ENCODE measurements at places on chromosomes 2 and 18.

GRCh38 chr2:130241041-130241707 lies 42.9 kb upstream of the TUBA3E start:
- DNase-seq: no peak

- DNase-seq: no peak
These were observed 762.3 kb upstream of the ID2 start for GRCh38 chr2:7919510-7919909.

- no peak for DNase-seq
These were observed 18.3 kb upstream of the CDC42EP3 start for GRCh38 chr2:37689751-37690150.

- DNase-seq: no peak
These were observed 332.9 kb downstream of the EIPR1 start for GRCh38 chr2:3044587-3045317.

- no peak for DNase-seq
These were observed 10.1 kb upstream of the CCDC138 start for GRCh38 chr2:108776475-108776874.

- DNase-seq: no peak
These were observed 786 bp upstream of the TMEM200C start for GRCh38 chr18:5895876-5896740.

DNA sequence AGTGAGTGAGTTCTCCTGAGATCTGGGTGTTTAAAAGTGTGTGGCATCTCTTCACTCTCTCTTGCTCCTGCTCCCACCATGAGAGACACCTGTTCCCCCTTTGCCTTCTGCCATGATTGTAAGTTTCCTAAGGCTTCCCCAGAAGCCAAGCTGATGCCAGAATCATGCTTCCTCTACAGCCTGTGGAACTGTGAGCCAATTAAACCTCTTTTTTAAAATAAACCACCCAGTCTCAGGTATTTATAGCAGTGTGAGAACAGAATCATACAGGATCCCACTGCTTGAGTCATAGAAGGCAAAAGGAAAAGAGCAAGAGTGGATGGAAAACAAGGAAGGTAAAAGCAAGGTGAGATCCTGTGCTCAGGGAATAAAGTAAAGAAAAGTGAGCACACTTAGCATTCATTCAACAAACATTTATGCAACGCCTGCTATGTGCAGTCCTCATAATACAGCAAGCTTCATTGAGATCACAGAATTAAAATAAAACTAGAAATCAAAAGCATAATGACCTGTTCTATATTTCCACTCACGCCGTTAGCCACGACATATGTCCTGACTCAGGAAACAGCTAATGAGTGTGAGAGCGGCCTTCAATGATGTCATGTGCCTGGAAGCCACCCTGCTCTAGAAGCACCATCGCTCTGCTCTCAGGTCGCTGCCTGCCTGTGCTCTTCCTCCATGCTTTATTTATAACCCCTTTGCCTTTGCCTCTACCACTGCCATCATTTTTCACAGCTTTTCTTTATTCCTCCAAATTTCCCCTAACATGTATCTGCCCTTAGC lies 11.3 kb upstream of the COPS8 start:
- DNase-seq: no peak

- no peak for DNase-seq
These were observed 42.8 kb upstream of the SIGLEC15 start for GRCh38 chr18:45782662-45783061.

- no peak for DNase-seq
These were observed 397.9 kb downstream of the NYAP2 start for GRCh38 chr2:225797394-225797793.

- no peak for DNase-seq
These were observed 1072.0 kb downstream of the CBLN2 start for GRCh38 chr18:71471963-71472725.

DNA sequence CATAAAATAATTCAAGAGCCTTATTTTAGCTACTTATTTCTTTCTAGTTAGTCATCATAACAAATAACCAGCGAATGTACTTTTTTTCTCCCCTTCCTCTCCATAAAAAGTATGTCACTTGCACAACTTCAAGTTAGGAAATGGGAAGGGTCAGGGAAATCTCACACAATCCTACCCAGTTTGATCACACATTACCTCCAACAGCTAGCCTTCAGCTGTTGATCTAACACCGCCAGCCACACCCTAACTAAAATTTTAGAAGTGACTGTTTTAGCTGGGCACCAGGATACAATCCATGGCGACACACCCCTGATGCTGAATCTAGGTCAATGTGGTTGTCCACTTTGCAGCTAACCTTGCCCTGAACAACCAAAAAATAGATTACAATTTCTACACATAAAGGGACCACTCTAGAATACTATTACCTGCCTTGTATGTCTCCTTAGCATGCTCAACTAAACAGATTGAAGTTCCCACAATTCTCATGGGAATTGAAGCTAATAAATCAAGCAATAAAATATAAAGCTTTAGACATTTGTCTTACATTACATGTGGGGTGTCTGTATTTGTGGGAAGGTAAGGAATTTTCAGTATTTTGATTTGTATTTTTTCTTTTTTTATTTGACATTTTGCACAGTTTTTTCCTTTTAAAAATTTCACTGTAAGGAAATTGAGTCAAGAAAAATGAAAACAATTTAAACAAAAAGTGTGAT lies 7.3 kb upstream of the COL3A1 start:
- DNase-seq: no peak

DNA sequence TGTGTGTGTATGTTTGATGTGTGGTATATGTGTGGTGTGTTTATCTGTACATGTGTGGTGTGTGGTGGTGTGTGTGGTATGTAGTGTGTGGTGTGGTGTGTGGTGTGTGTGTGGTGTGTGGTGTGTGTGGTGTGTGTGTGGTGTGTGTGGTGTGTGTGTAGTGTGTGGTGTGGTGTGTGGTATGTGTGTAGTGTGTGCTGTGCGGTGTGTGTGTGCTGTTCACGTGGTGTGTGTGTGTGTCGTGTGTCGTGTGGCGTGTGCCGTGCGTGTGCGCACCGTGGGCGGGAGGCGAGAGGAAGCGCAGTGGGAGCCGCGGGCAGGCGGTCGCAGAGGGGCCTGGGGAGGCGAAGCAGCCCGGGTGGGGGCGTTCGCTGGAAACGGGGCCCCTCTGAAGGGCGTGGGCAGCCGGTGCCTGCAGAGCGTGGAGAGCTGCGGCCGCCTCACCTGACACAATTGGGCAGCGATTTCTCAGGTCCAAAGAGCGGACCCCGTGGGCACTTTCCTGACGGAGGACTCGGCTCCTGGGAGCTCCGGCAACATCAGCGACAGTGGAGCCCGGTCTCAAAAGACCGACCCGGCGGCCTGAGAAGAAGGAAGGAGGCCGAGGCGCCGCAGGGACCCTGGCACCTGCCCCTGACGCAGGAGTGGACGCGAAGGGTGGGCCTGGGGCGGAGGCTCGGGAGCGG lies 741.1 kb upstream of the SALL3 start:
- no peak for DNase-seq

- no peak for DNase-seq
These were observed 31.9 kb downstream of the CAVIN2 start for GRCh38 chr2:191815010-191815409.

GRCh38 chr2:171487803-171488259 lies 34.4 kb upstream of the CYBRD1 start:
- DNase-seq: no peak

- DNase-seq: no peak
These were observed 25.8 kb downstream of the FEZ2 start for GRCh38 chr2:36572054-36572718.

DNA sequence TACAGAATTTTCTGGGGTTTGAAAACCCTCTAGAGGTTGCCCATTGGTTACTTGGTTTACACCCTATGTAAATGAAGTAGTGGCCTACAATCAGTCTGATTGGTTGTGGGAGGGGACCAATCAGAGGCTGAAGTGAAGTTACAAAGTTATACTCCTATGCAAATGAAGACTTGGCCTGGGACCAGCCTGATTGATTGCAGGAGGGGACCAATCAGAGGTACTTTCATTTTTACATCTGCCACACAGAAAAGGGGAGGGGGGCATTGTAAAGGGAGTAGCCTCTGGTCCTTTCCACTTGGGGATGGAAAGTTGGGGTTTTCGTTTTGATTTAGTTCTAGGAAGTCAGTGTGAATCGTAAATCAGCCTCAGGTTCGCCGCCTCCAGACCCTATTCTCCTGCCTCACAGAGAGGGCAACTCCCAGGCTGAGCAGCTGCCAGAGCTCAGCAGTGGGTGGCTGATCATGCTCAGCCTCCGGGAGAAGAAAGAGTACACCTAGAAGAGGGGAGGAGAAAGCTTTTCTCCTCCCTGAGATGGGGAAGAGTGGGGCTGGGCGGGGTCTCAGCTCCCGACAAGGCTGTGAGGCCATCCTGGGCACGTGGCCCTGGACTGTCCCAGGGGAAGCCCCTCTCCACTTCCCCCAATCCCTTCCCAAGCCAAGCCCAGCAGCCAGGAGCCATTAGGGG lies 372.5 kb downstream of the GALR1 start:
- DNase-seq: no peak

DNA sequence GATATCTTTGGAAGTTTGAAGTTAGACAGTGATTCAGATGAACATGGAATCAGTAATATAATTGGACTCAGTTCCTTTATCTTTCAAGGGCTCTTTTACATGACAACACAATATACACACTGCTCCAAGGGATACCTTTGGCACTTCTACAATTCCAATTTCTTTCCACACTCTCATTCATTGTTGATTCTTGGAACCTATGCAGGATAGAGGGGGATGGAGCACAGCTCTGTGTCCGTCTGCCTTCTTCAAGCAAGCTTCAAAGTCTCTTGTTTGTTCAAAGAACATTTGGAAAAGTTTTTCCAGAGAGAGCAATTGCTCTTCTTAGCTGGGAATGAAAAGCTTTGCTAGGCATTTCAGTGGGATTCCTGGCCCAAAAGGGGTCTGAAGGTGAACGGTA lies 276.2 kb upstream of the ZEB2 start:
- DNase-seq: no peak

- DNase-seq: no peak
These were observed 58.7 kb downstream of the ABCG8 start for GRCh38 chr2:43897492-43897891.

DNA sequence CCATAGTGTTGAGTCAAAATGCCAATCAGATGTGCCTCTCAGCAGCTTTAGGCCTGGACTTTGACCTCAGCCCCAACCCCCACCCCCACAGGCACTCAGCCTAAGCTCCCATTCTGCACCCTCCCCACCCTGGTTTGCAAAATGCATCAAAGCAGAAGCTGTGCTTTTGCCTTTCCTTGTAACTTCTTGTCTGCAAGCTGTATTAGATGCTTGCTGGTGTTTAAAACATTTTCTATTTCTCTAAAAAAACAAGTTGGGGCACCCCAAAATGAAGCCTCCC lies 26.6 kb upstream of the STEAP3 start:
- no peak for DNase-seq

GRCh38 chr2:204364860-204365535 lies 180.3 kb upstream of the PARD3B start:
- DNase-seq: no peak

DNA sequence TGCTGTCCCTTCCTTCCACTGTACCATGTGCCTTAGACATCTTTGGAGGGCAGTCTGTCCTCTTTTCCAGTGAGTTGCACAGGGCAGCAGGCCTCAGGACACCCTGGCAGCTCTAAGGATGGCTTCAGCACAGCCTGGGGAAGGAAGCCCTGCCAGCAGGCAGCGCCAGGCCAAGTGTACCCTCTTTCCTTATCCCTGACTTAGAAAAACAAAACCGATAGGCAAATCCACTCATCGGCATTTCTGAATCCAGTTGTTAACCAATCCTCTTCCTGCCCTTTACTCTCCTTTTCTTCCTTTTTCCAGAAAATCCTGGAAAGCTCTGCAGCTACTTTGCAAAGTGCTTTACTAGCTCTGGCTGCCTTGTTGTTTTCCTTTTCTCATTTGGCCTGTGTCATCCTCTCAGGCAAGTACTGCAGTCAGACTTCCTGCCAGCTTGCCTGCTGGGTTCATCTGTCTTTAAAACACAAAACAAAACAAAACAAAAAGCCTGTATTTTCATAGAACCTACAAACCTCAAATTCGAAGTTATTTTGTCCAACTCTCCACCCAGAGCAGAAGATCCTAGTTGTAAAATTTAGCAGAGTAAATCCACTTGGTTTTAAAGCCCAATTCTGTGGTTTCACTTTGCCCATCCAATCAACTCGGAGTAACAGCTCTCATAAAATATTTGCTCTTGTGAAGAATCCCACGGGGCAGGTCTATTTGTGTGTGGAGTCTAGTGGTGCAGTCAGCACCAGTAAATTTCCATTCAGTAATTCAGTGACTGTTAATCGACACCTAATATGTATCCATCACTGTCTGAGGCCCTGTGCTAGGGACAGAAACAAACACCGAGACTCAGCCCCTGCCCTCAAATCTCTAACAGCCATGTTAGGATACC lies 45.2 kb downstream of the PCBP1 start:
- no peak for DNase-seq

GRCh38 chr18:34493099-34493544 lies 217.0 kb upstream of the DTNA start:
- no peak for DNase-seq

DNA sequence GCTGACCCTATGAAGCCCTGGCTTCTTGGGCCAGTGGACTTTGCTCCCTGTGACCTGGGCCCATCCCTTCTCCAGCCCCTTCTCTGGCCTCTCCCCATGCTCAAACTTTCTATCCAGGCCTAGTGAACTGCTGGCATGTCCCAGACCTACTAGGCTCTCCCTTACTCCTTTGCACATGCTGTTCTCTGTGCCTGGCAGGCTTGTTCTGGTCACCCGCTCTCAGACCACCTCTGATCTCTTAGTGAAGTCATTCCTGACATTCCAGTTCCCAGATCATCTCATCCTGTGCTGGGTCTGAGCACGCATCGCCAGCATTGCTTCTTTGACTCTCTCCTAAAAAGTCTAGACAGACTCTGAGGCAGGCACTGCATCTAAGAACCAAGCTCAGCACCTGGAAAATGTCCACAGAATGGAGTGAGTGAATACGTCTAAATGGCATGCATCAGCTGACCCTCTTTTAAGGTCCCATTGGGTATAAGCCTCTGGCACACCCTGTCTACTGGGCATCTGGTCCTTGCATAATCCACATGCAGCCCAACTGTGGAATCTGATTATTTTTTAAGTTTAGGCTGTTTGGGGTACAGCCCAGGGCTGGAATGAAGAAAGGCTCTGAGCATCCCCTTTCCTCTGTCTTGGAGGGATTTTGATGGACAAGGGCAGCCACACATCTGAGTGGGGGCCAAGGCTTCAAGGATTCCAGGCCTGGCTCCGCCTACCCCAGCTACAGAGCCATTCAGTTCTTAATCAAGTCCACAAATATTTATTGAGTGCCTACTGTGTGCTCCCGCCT lies 130.6 kb upstream of the HAAO start:
- no peak for DNase-seq

DNA sequence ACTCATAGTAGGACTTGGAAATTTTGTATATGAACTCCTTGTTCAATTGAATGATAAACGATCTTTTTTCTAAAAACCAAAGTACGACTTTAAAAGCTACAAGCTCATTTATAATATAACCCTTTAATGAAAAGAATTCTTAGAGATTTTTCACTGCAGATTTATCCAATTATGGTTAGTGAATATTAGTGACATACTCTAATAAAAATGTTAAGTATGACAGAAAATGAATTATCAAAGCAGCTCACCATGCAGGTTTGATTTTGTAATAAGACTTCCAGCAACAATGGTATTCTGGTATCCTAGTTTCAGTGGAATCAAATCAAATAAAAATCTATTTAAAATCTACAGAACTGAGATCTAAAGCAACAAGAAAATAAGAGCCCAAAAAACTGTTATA lies 38.5 kb downstream of the PRPF40A start:
- DNase-seq: no peak
